HFFc6 (cell line): ENCODE measurements at places on chromosomes 16 and 17.

- peak; percentile 41 for DNase-seq
Observed at GRCh38 chr17:64009571-64010402, 10.6 kb downstream of the ICAM2 start.

- DNase-seq, result no peak
Observed at GRCh38 chr16:88526906-88527185, 43.4 kb upstream of the ZC3H18 start.

DNA sequence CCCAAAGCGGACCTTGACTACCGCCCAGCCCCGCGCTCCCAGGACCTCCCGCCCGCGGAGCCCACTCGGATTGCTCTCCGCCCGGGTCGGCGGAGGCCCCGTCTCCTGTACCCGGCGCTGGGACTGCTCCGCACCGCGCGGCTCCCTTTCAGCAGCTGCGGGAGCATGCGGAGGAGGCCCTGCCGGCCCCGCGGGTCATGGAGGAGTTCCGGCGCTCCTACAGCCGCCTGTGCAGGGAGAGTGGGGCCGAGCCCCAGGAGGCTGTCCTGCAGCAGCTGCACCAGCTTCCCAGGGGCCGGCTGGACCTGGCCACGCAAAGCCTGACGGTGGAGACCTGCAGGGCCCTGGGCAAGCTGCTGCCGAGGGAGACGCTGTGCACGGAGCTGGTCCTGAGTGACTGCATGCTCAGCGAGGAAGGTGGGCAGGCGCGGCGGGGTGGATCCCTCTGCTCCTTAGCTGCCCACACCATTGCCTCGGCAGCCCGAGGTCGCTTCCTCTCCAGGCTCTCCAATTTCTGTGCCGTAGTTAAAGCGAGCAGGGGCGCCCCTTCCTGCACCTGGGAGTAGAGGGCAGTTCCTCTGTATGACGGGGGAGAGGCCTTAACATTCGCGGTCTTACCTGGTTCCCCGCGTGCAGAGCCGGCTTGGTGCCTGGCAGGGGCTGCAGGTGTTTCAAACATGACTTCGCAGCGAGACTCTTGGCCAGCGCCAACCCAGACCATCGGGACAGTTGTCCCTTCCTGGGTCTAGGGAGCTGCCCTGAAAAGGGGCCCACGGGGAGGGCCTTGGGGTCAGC is 539 bp downstream of the LRRC45 start:
- DNase-seq, result no peak

- peak; percentile 58 for DNase-seq
Observed at GRCh38 chr16:18969050-18969854, 14.5 kb upstream of the TMC7 start.

DNA sequence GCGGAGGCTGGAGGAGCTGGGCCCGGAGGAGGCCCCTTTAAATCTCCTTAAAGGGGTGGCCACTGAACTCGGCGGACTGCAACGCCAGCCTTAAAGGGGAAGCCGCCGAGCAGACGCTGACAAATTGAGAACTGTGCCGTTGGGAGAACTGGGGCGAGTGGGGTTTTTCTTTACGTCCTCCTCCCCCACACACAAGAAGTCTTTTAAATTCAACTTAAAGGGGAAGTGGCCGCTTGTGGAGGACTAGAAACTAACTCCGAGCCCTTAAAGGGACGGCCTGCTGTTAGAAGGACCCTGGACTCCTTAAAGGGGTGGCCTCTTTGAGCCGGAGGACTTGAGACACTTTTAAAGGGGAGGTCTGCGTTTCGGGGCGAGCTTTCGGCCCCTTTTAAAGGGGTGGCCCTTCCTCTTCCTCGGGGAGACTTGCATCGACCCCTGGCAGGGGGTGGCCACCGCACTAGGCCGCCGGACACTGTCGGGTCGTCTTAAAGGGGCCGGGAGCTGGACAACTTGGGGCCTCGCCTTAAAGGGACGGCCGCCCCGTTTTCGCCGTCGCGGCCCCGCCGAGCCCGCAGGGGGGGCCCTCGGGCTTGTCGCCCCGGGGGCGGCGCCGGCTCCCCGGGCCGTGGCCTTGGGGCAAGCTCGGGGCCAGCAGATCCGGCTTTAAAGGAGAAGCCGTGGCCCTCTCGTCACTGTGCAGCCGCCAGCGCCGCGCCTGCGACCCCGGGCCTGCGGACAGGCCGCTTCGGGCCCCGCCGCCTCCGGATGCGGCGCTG is 688 bp downstream of the FBRS start:
- DNase-seq, result peak; percentile 94

DNA sequence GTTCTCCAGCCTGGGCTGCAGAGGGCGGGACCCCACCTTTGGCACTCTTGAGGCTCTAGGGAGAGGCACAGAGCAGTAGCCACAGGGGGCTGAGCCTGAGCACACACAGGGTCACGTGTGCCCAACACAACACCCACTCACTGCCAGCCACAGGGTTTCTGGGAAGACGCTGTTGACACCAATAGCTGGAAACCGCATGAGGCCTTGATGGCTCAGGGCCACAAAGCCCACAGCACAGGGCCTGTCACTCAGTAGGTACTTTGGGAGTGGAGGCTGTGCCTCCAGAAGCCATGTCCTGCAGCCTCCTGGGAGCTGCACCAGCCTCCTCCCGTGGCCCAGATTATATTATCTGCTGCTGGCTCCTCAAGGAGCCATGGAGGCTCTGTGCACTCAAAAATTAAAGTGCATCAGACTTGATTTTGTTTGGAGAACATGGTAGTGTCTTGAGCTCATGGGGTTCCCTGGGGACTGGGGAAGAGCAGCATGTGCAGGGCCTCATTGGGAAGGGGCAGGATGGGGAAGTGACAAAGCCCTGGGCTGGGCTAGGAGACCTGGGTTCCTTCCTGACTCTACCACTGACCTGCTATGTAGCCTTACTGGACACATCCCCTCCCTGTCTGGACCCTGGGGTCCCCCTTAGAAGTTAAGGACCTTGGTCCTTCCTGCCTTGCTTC is 12.5 kb upstream of the SREBF1 start:
- peak; percentile 18 for DNase-seq

- no peak for DNase-seq
Observed at GRCh38 chr16:86300746-86301481, 209.4 kb upstream of the FOXF1 start.

DNA sequence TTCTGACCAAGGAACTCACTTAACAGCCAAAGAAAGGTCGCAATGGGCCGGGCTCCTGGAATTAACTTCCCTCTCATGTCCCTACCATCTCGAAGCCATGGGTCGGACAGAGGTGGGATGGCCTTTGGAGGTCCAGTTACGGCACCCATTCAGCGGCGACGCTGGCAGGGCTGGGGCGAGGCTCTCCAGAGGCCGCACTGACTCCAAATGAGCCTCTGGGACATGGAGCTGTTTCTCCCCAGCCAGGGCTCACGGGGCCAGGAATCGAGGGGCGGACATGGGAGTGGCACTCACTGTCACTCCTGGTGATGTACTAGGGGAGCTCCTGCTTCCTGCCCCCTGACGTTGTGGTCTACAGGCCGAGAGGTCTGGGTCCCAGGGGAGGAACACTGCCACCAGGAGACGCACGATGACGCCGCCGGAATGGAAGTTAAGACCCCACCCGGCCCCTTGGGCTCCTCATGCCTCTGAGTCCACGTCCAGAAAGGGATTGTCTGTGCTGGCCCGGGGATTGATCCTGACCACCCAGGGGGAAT is 60.7 kb upstream of the METRNL start:
- no peak for DNase-seq

GRCh38 chr16:5379954-5380353 is 282.4 kb upstream of the EEF2KMT start:
- DNase-seq, result no peak

DNA sequence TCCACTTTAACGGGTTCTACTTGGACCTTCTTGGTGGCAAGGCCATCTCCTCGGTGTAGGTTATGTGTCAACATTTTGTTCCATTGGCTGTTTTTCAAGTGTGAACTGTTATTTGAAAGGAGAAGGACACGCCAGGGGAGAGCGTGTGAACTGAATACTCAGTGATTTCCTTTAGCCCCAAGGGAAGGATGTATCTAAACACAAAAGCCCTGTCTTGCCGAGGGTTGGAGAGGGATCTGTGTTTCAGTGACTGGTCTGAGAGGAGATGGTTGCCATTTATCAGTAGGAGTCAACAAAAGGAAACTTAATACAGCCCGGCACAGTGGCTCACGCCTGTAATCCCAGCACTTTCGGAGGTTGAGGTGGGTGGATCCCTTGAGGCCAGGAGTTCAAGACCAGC is 50.0 kb downstream of the USP10 start:
- no peak for DNase-seq

GRCh38 chr17:82531431-82531881 is 11.9 kb downstream of the FOXK2 start:
- peak; percentile 75 for DNase-seq

DNA sequence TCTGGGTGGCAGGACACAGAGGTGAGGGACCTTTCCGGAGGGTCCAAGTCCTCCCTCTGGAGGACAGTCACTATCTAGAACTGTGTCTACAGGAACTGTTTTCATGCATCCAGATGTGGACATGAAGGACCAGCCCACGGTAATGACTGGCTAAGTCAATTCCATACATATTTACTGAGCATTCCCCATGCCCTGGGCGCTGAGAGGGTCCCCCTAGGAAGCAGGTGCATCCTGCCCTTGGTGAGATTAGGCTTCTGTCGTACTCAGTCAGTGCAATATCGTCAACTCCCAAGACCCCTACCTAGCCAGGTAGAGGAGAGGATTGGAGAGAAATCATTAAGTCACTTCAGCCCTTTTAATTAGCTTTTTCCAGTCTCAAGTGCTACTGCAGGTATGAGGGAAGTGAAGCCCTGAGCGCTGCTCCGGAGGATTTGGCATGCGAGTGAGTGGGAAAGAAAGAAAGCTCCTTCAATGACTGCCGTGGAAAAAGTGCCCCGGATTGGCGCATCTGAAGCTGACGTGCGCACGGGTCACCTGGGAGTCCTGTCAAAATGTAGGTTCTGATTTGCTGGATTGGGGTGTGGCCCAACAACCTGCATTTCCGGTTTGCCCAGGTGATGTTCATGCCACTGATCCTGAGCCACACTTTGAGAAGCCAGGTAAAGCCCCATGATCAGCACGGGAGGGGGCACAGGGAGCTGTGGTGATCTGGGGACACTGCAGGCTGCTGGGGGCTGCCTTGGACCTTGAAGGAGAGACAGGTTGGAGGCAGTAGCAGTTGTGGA is 367.4 kb upstream of the TNRC6C start:
- DNase-seq, result no peak

DNA sequence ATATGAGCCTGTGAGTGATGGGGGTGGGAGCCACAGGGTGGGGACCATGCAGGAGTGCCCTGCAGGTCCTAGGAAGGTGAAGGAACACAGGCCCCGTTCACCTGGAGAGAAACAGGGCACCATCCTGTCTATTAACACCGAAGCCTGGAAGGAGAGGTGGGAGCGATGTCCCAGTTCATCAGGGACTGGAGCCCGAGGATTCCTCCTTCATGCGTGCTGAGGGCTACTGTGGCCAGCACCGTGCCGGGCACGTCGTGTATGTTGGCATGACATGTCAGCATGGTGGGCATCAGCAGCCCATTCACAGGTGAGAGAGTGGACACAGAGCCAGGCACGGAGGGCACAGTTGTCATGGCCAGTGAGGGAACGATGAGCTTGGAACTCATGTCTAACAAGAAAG is 1.4 kb downstream of the WFIKKN2 start:
- DNase-seq, result no peak

- DNase-seq, result no peak
Observed at GRCh38 chr16:35599429-35600160, 2140.2 kb downstream of the TP53TG3F start.

DNA sequence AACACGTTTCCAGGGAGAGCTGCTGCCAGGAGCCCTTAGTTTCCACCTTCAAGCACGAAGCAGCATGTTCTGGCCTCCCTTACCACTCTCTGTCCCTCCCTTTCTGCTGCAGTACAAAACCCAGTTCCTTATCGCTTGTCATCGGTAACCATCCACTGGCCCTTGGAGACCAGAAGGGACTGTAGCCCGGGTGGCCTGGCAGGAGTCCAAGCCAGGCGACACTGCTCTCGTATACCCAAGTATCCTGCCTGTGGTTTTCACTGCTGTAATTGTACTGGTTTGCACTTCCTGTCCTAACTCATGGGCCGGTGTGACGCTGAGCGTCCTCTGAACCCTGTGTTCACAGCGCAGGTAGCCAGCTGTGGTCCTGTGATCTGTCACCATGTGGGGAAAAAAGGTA is 81.1 kb downstream of the MAF start:
- no peak for DNase-seq

GRCh38 chr16:78732696-78733095 is 633.2 kb downstream of the WWOX start:
- no peak for DNase-seq

- DNase-seq, result peak; percentile 23
Observed at GRCh38 chr17:40615068-40615840, 32.4 kb downstream of the SMARCE1 start.

DNA sequence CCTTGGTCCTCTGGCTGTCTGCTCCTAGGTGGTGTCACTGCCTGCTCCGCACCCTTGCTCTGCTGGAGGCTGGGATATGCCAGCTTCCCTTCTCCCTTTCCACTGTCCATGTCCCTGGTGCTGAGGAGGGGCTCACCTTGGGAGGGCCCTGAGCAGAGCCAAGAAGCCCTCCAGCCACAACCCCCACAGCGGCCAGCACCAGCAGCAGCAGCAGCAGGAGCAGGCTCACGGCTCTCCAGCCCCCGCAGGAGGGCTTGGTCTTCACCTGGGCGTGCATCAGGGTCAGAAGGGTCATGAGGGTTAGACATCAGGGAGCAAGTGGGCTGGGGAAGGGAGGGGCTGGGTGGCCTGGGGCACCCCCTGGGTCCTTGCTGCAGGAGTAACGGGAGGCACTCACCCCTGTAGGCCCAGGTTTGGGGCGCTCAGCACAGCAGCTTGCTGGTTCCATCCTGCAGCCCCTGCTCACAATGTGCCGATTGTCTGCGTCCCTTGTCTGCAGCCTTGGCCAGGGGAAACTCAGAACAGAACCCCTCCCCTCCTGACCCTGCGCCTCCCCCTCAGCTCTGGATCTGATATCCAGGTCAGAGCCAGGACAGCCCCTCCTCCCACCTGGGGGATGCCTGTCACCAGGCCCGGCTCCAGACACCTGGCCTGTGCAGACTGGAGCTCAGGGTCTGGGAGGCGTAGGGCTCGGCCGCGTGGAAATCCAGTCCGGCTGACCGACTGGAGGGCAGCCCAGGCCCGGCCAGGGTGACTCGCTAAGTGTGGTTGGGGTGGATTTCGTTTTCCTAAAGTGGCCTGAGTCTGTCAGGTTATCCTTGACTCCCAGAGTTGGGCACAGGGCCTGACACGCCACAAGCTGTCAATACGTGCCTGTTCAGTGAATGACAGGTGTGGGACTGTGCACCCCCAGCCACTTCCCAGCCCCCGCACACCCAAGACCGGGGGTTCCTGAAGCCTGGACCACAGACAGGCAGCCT is at the start of gene BRICD5:
BRICD5 (minus strand) TSS at position 478 of the 980 bp plus-strand sequence; CDS start at position 448, 30 bp downstream.
- DNase-seq, result no peak

DNA sequence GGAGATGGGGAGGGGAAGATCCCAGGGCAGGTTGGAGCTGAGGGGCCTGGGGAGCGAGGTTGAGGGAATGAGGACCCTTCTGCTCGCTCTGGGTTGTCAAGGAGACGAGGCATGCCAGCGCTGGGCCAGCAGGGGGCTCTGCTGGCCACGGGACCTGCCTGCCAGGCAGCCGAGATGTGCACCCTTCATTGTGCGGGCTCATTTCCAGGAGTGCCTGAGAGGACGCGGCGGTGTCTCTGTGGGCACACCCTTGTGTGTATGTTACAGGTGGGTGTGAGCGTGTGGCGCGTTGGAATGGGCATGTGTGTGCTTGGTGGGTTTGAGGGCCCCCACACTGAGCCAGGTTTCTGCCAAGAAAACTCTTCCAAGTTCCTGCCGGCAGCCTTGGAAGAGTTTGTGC is 15.9 kb downstream of the ARHGAP23 start:
- peak; percentile 43 for DNase-seq

- DNase-seq, result no peak
Observed at GRCh38 chr16:27314986-27315332, 1.2 kb downstream of the IL4R start.
